ENCODE measurements at places on chromosomes 16 and 17. TPM values are rescaled to one million over a fixed set of nuclear protein-coding genes. Genes with fewer than 3 reads are reported as not detected.

TBC1D3E gene
- not detected for total RNA-seq

XAF1 gene
- total RNA-seq: 0.22 TPM

SNF8 gene
- 124 TPM for total RNA-seq

PTX4 gene
- total RNA-seq: 0.38 TPM

PRCD gene
- not detected for total RNA-seq

ENKD1 gene
- total RNA-seq: 21.2 TPM

HOXB4 gene
- 33.2 TPM for total RNA-seq

MYH3 gene
- 0.35 TPM for total RNA-seq

CDH13 gene
- total RNA-seq: not detected

ZNF276 gene
- 40.0 TPM for total RNA-seq

KRT25 gene
- not detected for total RNA-seq

MT1M gene
- not detected for total RNA-seq

SEZ6L2 gene
- 2.1 TPM for total RNA-seq

PPP1R27 gene
- 2.3 TPM for total RNA-seq

HOXB8 gene
- 14.9 TPM for total RNA-seq

- no peak for DNase-seq
Observed at GRCh38 chr16:48820379-48820778, 210.4 kb upstream of the N4BP1 start.

GRCh38 chr17:1201132-1201702 is 21.4 kb upstream of the ABR start:
- DNase-seq: no peak

- DNase-seq: no peak
Observed at GRCh38 chr17:21814776-21815175, 122.5 kb downstream of the KCNJ18 start.

DNA sequence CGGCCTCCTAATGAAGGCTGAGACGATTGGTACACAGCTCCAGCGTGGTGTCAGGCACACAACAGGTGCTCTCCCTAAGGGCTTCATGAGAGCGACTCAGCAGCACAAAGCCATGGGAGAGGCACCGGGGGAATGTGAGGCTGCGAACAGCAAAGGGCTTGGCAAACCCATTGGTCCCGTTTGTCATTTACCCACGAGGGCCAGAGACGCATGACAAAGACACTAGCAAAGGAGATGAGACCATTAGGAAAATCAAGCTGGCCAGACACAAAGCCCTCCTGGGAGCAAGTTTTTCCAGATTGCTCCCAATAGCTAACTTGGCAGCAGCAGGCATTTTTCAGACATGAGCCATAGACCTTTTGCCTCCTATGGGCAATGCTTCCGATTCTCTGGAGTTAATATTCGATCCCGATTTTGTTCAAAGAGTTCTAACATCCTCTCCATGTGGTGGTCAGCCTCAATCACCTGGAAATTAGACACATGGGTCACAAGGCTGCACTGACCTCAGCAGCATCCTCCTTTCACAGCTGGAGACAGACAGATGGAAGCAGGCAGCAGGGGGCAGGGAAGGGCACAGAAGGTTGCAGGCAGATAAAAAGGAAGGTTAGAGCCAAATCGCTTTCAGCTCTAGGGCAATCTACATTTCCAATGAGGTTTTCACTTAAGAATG is 38.2 kb downstream of the TK2 start:
- peak; percentile 43 for DNase-seq

DNA sequence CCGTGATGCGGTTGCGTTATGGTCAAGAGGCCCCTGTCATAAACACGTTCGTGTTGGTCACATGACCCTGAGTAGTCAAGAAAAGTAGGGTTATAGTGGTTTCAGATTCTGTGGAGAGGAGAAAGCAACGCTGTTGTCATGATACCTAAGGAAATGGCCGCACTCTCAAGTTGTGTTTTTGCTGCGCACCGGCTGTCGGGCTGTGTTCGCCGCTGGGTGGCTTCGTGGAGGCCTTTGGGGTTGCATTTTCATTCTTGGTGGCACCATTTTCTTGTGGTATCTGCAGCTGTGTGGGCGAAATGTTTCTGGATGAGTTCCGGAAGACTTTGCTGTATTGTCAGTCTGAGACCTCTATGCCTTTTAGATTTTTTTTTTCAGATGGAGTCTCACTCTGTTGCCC is 35.0 kb downstream of the DEF8 start:
- no peak for DNase-seq

DNA sequence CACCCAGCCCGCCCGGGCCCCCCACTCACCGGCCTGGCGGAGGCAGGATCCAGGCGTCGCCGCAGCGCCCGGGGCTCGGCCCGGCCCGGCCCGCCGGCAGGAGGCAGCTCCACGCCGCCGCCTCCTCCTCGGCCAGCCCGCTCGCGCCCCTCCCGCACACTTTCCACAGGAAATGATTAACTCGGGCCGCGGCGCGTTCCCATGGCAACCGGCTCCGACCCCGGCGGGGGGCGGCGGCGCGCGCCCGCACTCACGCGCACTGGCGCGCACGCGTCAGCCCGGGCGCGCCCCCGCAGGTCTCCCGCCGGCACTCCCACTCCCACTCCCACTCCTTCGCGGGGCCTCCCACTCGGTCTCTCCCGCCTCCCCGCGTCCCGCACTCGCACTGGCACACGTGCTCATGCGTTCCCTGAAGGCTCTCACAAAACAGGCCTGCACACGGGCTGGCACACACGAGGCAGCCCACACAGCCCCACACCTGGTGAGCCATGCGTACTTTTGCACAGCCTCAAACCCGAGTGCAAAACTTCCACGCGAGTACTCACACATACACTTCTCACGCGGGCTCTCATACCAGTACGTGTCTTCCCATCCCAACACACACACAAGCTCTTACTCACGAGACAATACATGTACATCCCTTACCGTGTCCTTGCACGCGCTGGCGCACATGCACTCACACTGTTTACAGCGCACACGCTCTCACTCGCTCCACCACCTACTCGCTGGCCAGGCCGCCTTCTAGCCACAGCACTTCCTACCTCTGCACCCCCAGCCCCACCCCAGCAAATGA is at the start of gene KIFC3:
TSS of gene KIFC3 (minus strand) at position 151 of the 793 bp plus-strand sequence. CDS start 4,248 bp downstream, outside the sequence.
- DNase-seq: peak; percentile 88

- DNase-seq: no peak
Observed at GRCh38 chr17:2521257-2521656, 9.6 kb upstream of the METTL16 start.

DNA sequence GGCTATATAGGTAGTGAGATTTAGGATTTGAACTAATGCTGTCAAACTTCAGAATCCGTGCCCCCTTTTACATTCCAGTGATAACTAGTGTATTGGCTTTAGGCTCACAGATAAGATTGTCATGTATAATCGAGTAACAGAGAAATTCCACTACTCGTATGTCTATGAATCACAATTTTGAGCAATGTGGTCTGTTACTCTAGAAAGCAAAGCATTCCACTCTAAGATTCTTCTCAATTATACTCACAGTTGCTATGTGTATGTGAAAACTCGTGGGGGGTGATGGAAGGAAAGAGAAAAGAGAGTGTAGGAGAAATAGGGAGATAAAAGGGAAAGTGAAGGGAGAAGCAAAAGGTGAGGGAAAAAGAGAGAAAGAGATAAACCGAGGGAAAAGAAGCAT is 1175.1 kb upstream of the GOT2 start:
- DNase-seq: no peak

DNA sequence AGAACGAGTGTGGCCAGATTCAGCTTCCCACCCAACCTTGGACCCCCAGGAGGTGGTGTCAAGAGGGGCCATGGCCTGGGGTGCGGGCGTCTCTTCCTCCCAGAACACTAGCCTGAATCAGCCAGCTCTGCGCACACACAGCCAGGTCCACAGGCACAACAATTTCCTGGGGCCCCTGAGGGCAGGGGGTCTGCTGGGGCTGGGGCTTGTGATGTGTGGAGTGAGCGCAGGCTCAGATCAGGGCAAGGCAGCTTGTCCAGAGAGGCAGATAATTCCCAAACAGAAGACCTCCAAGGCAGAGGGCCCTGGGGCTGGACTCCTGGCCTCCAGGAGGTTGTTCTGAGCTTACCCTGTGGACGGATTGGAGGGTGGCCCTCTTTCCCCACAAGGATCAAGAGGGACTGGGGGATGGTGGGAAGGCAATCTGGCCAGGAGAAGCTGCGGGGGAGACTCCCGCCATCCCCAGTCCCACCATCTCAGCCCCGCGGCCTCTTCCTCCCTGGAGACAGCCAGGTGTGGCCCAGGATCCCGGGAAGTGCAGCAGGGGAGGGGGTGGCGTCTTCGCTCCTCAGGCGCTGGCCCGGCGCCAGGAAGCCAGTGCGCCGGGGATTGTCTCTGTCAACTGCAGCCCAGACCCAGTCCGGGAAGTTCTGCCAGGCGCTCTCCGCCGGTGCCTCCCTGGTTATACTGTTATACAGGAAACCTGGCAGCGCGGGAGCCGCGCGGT is 52.0 kb upstream of the AMZ2 start:
- DNase-seq: no peak

DNA sequence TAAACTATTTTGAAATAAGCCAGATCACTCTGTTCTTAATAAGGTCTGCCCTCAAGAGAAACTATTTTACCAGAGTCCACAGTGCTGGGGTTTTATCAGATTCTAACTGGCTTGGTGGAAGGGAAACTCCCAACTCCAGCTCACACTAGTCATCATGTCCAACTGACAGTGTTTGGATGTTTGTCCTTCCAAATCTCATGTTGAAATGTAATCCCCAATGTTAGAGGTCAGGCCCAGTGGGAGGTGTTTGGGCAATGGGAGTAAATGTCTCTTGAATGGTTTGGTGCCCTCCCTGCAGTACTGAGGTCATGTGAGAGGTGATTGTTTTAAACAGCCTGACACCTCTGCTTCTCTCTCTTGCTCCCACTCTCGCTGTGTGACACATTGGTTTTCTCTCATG is 1301.0 kb upstream of the CDH8 start:
- no peak for DNase-seq

GRCh38 chr17:27368151-27368795 is 74.4 kb downstream of the WSB1 start:
- no peak for DNase-seq

- DNase-seq: no peak
Observed at GRCh38 chr16:10982465-10983150, 38.2 kb downstream of the CLEC16A start.

GRCh38 chr16:58853854-58854791 is 120.0 kb upstream of the GOT2 start:
- no peak for DNase-seq

DNA sequence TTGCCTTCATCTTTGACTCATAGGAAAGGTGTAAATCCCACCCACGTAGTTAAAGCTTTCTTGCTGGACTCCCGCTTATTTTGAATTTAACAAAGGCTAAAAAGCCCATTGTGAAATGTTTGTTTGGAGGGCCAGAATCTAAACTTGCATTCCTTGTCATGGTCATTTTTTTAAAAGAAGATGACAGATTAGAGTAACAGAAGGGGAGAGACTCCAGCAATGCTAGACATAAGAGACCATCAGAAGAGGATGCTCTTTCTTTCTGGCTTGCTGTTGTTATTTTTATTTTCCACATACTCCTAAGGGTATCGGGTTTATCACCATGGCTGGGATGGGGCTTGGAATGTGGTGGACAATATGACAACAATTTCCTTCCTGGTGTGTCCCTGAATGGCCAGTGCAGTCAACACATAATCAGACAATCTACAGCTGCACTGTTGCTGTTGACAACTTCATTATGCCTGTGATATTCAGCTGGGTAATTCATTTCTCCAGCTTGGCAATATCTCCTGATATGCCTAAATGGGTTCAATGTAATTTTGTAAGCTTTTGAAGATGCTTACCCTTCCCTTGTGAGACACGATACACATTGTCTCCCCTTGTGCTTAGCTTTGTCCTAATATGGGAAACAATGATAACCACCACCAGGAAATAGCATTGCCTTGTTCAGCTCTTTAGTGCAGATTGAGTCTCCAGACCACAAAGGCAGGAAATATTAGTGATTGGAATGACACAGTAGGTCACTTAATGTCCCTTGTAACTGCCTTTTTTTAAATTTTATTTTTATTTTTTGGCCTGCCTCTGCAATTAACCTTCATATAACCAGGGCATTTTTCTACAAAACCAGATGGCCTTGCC is 164.3 kb downstream of the ANKFN1 start:
- DNase-seq: no peak

- no peak for DNase-seq
Observed at GRCh38 chr16:21560462-21560861, 38.9 kb upstream of the METTL9 start.

GRCh38 chr16:51875834-51876600 is 670.9 kb downstream of the TOX3 start:
- no peak for DNase-seq

DNA sequence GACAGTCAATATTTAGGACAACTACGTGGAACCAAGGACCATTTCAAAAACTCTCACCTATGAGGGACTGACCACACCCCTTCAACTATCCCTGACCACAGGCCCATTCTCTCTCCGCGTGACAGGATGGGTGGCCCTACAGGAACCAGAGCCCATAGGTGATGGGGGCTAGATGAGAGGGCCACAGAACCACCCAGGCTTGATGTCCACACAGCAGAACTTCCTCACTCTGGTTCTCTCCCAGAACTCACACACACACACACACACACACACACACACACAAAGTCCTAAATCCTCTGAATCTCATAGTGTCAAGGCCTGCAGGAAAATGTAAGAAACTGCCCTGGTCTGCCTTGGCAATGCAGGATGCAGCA is 1.5 kb downstream of the ZNF319 start:
- DNase-seq: no peak

DNA sequence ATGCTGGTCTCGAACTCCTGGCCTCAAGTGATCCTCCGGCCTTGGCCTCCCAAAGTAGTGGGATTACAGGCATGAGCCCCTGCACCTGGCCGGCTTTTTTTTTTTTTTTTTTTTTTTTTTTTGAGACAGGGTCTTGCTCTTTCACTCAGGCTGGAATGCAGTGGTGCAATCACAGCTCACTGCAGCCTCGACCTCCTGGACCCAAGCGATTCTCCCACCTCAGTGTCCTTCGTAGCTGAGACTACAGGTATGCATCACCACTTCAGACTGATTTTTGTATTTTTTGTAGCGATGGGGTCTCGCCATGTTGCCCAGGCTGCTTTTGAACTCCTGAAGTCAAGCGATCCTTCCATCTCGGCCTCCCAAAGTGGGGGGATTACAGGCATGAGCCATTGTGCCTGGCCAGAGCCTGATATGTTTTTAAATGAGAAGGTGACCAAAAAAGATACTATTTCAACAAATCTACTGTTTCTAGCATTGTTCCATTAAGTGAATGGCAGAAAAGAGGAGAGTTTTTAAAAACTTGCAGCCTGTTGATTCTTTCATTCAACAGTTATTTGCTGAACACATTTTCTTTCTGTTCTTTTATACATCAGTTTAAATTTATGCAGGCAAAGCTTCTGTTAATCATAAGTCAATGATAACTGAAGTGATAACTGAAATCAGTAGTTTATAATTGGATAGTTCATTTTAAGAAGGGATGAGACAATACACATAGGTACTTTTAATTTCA is 3.2 kb upstream of the SRSF1 start:
- no peak for DNase-seq

All from K562 (cell line).